NCI-H1417 (cell line): ENCODE measurements at places on chromosomes 5 and 9.

DNA sequence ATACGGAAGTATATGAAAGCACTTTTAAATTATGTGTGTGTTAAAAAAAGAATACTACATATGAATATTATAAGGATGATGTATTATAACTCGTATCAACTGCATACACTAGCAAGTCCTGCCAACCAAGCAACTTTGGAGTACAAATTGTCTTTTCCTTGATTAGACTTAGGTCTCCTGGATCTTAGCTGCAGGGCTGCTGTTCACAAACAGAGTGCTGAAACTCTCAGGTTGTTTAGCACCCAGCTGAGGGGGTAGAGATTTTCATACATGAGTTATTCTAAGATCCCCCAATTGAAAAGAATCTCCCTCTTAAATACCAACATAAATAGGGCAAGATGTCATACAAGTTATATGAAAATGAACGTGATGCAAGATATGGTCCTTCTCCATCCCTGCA, 149.8 kb upstream of the TNC start:
- no peak for DNase-seq

GRCh38 chr9:126419475-126419874, 92.8 kb downstream of the MVB12B start:
- DNase-seq, result peak; percentile 93

DNA sequence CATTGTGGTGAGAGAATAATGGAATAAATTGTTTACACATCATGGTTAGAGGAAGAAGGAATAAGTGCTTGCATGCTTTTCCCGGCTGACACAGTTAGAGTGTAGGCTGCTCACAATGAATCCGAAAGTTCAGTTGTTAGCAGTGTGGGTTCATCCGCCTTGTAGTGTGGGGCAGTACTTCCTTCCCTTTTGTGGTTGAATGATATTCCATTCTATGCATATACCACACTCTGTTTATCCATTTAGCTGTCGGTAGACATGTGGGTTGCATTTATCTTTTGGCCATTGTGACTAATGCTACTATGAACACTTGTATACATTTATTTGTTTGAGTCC, 84.0 kb downstream of the COL5A1 start:
- no peak for DNase-seq

- no peak for DNase-seq
Observed at GRCh38 chr5:179325296-179326031, 19.8 kb downstream of the ADAMTS2 start.

DNA sequence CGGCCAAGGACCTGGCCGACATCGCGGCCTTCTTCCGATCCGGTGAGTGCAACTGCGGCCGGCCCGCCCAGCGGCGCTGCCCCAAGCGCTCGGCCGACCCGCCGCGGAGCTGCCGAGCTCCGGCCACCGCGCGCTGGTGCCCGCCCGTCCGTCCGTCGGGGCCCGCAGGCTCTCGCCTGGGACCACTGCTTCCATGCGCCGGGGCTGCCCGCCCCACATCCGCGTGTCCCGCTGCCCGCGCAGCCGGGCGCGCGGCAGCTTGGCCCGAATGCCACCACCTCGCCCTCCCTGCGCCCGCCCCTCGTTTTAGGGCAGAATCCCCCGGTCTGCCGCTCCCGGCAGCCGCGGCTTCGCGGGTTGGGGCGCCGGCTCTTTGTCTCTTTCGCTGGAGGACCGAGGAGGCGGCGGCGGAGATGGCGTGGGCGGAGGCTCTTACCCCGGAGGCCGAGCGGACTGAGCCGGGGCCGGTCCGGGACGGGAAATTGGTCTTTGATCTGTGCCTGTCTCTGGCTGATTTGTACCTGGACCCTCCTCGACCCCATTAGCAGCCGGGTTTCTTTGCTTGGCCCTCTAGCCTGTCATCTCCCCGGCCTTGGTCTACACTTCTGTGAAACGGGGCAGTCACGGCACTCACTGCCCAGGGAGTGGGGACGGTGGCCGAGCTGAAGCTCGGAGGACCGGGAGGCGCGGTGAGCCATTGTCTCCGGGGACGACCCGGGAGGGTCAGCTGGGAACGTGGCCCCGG, 871 bp downstream of the TRIO start:
- peak; percentile 80 for DNase-seq

- DNase-seq, result peak; percentile 75
Observed at GRCh38 chr9:127979333-127980059, 1.3 kb downstream of the EEIG1 start.

- DNase-seq, result no peak
Observed at GRCh38 chr5:93099902-93100347, 481.1 kb downstream of the NR2F1-AS1 start.

GRCh38 chr9:94922691-94923107, 196.2 kb downstream of the AOPEP start:
- peak; percentile 62 for DNase-seq

DNA sequence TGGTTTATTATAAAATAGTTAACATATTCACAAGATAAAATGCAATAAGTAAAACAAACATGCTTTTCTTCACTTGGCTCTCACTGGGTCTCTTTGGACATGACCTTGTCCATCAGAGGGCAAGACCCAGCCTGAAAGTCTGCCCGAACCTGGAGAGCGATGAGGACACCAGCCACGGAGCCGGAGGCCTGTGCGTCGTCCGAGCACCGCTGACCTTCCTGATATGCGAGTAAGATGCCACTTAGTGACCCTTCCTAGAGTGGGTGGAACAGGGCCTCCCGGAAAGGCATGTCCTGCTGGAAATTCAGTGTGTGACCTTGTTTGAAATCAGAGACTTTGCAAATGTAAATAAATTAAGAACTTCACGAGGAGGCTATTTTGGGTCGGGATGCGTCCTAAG, 52.9 kb downstream of the IRX2 start:
- DNase-seq, result no peak

- DNase-seq, result no peak
Observed at GRCh38 chr9:92503156-92503555, 20.9 kb upstream of the ASPN start.

- DNase-seq, result no peak
Observed at GRCh38 chr5:32421075-32421474, 23.5 kb downstream of the ZFR start.

- DNase-seq, result no peak
Observed at GRCh38 chr9:95018099-95018936, 291.8 kb downstream of the AOPEP start.

DNA sequence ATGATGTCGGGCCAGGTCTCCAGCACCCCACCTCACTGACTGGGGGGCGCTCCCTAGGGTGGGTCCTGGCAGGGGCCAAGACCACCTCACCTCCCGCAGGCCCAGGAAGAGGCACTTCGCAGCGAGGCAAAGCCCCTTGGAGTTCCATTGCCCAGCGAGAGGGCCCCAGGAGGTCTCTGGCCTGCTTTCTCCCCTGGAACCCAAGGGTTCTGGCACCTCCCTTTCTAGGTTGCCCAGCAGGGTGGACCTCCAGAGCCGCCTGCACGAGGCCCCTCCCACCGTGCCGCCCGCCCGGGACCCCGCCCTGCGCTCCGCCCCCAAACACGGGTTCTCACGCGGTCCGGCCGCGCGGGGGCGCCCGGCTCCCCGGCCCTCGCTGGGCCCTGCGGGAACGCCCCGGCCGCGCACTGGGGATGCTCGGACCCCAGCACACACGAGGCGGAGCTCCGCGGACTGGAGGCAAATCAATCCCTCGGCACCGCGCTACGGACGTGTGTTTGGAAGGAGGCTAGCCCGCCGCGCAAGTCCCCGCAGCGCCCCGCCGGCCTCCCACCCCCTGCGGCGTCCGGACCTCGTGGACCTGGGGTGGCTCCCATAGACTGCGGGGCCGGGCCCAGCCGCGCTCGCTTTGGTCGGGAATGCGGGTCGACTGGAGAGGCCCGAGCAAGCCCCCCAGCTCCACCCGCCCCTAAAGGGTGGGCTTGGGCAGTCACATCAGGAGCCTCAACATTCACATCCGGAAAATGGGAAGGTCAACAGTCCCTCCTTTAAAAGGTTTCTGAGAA, 99.5 kb upstream of the LMX1B start:
- peak; percentile 80 for DNase-seq

DNA sequence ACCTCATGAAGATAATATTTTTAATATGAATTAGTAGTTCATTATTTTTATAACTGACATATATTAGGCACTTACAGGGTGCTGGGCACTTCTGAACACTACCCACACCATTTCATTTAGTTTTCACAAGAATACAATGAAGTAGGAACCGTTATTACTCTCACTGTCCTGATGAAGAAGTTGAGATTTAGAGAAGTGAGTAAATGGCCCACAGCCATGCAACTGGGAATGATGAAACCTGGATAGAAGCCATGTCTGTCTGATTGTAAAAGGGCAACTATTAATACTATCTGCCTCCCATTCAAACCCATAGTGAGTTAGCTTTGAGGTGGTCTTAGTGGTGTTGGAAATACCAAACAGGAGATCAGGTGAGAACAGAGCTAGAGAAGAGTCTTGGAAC, 29.6 kb upstream of the OTULINL start:
- DNase-seq, result no peak

GRCh38 chr5:156376751-156377150, 49.8 kb downstream of the SGCD start:
- DNase-seq, result no peak

DNA sequence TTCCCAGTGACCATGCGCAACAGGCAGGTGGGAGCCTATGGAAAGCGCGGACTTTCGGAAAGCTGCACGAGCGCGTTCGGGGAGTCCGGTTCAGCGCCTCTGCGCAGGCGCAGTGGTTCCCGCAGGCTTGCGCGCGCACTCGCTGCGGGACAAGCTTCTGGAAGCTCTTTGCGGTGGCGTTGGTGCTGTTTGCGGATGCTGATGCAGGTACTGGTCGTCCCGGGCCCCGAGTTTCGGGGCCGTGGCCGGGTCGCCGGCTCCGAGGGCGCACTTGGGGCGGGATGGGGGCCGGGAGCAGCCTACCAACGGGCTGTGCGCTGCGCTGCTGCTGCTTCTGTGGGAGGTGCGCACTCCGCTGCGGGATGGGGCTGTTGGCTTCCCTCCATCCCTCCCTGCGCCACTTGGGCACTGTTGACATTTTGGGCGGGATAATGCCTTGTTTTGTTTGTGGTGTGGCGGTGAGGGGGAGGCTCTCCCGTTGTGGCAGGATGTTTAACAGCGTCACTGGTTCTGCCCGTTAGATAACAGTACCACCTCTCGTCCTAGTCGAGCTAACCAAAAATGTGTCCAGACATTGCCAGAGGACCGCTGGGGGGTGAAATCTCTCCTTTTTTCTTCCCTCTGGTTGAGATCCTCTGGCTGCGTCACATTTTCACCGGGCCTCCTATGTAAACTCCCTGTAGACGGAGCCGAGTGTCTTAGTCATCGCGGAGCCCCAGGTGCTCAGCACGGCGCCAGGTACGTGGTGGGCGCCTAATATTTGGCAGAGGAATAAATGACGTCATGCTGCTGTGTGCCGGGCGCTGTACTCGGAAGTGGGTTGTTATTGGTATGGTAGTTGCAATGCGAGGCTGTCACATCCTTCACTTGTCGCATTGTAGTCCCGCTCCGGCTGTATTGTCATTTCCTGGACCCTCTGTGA, at the start of gene ZNF483:
Gene ZNF483 (plus strand): TSS at position 124 of the 922 bp plus-strand sequence. CDS start 2,217 bp downstream, outside the sequence.
- peak; percentile 94 for DNase-seq

DNA sequence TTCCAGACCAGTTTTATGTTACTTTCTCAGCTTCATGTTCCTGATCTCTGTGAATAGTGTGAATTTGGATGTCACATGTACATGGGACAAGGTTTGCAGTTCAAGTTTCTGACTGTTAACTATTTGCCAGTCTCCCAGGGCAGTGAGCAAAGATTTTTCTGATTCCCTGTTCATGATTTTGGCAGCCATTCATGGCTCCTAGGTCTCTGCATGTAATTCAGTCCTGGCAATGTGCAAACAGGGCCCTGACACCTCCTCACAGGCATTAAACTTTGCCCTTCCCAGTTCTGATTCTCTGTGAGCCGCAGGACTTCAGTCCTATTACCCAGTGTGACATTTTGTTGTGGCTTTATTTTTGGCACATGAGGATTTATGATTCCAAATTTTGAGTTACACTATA, 349.7 kb downstream of the ARRDC3 start:
- no peak for DNase-seq

- no peak for DNase-seq
Observed at GRCh38 chr9:127077644-127077946, 44.8 kb downstream of the ANGPTL2 start.

DNA sequence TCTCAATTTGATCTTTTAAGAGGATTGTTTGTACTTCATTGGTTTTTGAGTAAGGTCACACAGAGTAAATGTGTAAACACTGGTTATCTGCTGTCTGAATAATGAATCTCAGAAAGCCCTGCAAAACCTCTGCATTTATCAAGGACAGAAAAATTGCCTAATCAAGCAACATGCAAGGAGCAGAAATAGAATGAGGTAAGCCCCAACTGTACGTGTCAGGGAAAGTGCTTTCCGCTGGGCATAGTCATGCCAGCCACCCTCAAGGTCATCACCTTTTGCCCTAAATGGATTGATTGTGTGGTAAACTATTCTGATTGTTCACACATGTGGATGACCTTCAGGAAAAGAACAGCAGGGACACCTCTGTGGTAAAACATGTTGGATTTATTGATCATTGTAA, 376.9 kb upstream of the KCNN2 start:
- no peak for DNase-seq

GRCh38 chr9:123544007-123544827, 188.2 kb downstream of the CRB2 start:
- peak; percentile 27 for DNase-seq

GRCh38 chr9:95505717-95506427, 10.9 kb downstream of the PTCH1 start:
- peak; percentile 31 for DNase-seq

DNA sequence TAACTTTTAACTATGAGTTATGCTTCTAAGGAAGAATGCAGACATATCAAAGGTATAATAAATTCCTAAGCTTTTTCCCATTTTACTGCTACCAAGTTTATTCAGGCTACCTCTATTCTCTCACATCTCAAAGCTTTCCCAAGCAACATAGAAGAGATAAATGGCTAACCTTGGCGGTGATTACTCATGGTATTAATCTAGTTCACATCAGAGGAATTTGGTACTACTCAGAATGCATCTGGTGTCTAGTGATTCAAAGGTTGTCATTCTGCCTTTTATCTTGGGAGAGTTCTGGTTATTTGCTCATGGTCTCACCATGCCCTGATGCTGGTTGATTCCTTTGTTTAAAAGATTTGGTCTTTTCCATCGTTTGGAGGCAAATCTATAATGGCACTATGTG, 182.7 kb downstream of the TAF11L14 start:
- DNase-seq, result no peak

DNA sequence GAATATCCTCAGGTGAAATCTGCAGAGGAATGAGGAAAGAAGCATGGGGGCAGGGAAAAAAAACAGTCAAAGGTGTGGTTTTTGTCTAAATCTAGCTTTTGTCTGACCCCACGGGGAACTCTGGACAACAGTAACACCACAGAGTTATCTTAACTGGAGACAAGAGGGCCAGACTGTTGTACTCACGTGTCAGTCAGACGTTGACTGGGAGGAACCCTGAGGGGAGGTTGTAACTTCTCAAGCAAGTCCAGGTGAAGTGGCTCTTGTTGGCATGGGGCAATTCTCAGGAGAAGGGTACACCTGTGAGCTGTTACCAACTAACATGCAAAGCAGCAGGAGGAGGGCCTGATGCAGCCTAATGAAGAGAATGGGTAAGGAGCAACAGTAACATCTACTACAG, 44.1 kb upstream of the SHISAL2B start:
- no peak for DNase-seq

GRCh38 chr9:128895556-128895955, 13.6 kb downstream of the LRRC8A start:
- peak; percentile 22 for DNase-seq
